ENCODE measurements at places on chromosomes 11 and 22. TPM values are rescaled to one million over a fixed set of nuclear protein-coding genes. Genes with fewer than 3 reads are reported as not detected.

Gene KCNJ11
- total RNA-seq: not detected

Gene MS4A3
- 0.79 TPM for total RNA-seq

Gene NRXN2
- 0.42 TPM for total RNA-seq

Gene KCTD14
- not detected for total RNA-seq

Gene ARL14EP
- 23.3 TPM for total RNA-seq

Gene TENM4
- total RNA-seq: not detected

Gene NLRP10
- total RNA-seq: not detected

Gene FGF19
- total RNA-seq: not detected

DNA sequence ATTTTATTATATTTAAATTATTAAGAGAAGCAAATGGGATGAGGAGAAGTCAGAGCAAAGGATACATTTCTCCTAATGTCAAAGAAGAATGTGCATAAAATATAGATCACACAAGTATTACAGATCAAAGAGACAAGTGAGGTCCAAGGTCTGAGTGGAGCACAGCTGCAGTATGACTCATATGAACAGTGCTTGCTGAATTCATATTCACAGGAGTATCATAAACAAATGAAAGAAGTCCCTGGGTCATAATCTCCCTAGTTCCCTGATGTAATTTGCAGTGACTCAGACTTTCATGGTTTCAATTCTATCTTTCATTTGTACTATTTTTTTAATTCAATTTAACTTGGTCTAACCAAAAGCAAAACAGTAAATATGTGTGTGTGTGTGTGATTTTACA is 499.0 kb upstream of the CCDC179 start:
- H3K36me3 ChIP-seq: no peaks in the 10 kb centered on the region
- no peak overlapping the region for H3K4me3 ChIP-seq
- no peaks in the 10 kb centered on the region for H3K27me3 ChIP-seq
- no peak overlapping the region for H3K27ac ChIP-seq

GRCh38 chr11:47448566-47449427 is at the start of gene RAPSN:
TSS of gene RAPSN (minus strand) at chr11:47449136. CDS start at chr11:47448964, 172 bp downstream.
- no peak for DNase-seq
- no peaks in the 10 kb centered on the region for H3K27me3 ChIP-seq
- no peaks in the 10 kb centered on the region for H3K4me1 ChIP-seq
- H3K4me3 ChIP-seq: no peak within 1 kb of the TSS
- no peaks in the 10 kb centered on the region for H3K36me3 ChIP-seq
- no peak within 1 kb of the TSS for H3K27ac ChIP-seq

- H3K27me3 ChIP-seq: no peaks in the 10 kb centered on the region
- peaks cover 13% of the 10 kb centered on the region for H3K4me1 ChIP-seq
- no peak overlapping the region for H3K27ac ChIP-seq
- no peak overlapping the region for H3K4me3 ChIP-seq
- no peak for DNase-seq
Observed at GRCh38 chr11:44865866-44866272, 84.8 kb downstream of the TP53I11 start.

DNA sequence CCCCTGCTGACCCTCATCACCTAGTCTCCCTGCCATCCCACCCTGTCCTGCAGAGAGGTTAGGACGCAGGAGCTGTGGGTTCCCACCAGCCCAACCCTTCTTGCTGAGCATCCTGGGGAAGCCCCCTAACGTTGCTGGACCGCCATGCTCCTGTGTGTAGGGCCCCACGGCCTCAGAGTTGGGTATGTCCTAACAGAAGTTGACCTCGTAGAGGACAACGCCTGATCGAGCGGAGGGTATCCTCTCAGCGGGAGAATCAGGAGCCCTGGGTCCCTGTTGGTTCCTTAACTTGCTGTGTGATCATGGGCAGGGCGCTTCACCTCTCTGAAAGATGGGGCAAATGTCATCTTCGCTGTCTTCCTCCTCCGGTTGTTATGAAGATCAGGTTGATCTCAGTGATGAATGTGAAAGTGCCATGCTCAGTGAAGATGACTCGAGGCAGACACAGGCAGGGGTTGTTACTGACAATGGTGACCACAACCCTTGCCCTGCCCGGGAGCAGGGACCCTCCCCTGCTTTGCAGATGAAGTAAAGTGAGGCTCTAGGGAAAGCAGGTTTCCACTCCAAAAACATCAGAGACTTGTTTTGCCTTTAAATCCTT is 19.3 kb upstream of the CD5 start:
- DNase-seq: peak; percentile 81
- H3K36me3 ChIP-seq: no peaks in the 10 kb centered on the region
- H3K4me3 ChIP-seq: peak overlapping the region; percentile 80
- peak overlapping the region; percentile 96 for H3K27ac ChIP-seq

GRCh38 chr22:49422701-49423100 is 405.0 kb downstream of the BRD1 start:
- H3K27me3 ChIP-seq: no peaks in the 10 kb centered on the region
- H3K4me1 ChIP-seq: no peaks in the 10 kb centered on the region
- no peaks in the 10 kb centered on the region for H3K36me3 ChIP-seq
- H3K27ac ChIP-seq: no peak overlapping the region
- H3K4me3 ChIP-seq: no peak overlapping the region

All from CD4-positive, CD25-positive, alpha-beta regulatory T cell (primary cell).